Cardiac ventricle fibroblast (primary cell): ENCODE measurements at places on chromosomes 1 and 21. TPM values are rescaled to one million over a fixed set of nuclear protein-coding genes. Genes with fewer than 3 reads are reported as not detected.

IL12RB2 gene
- not detected in 2 replicates for total RNA-seq

TMEM200B gene
- total RNA-seq: 9.2 and 12.5 TPM in 2 replicates

AZIN2 gene
- 1.2 and 6.0 TPM in 2 replicates for total RNA-seq

TMEM269 gene
- not detected in 2 replicates for total RNA-seq

SEMA4A gene
- total RNA-seq: 1.8 TPM in 1 of 2 replicates, not detected in the other

IGFN1 gene
- total RNA-seq: not detected in 2 replicates

RABIF gene
- total RNA-seq: 5.7 and 6.3 TPM in 2 replicates

PRKAB2 gene
- 10.8 and 11.9 TPM in 2 replicates for total RNA-seq

GNAT2 gene
- 0.68 TPM in 1 of 2 replicates, not detected in the other for total RNA-seq

PGLYRP4 gene
- total RNA-seq: not detected in 2 replicates

TP53BP2 gene
- total RNA-seq: 25.5 and 26.2 TPM in 2 replicates

RAB42 gene
- 3.2 and 6.8 TPM in 2 replicates for total RNA-seq

PHLDA3 gene
- total RNA-seq: 100 and 108 TPM in 2 replicates

SELP gene
- total RNA-seq: not detected in 2 replicates

PTCH2 gene
- total RNA-seq: 0.10 and 1.5 TPM in 2 replicates

CYYR1 gene
- total RNA-seq: 0.12 and 0.83 TPM in 2 replicates

EDARADD gene
- total RNA-seq: 0.44 TPM in 1 of 2 replicates, not detected in the other

TBX19 gene
- 0.44 and 1.1 TPM in 2 replicates for total RNA-seq

IQGAP3 gene
- 0.87 and 1.5 TPM in 2 replicates for total RNA-seq

ORC1 gene
- total RNA-seq: 0.34 and 0.50 TPM in 2 replicates

CELSR2 gene
- 0.34 and 0.44 TPM in 2 replicates for total RNA-seq

CATSPERE gene
- 0.31 and 0.83 TPM in 2 replicates for total RNA-seq

CELA2B gene
- not detected in 2 replicates for total RNA-seq
